ENCODE measurements at places on chromosomes 2 and 18.

DNA sequence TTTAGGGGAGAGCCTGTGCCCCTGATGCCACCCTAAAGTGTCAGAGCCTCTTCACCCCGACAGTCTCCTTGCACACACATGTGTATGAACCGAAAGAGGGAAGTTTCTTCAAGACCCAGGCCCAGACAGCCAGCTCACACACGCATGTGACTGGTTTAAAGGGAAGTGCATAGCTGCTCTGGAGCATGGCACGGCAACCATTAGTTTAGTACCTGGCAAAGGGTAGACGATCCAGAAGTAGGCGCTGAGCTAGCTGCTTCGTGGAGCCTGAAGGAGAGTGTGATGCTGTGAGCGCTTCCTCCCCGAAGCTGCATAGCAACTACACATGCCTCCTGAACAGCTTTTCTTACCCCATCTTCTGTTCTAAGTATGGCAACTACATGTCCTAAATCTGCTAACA lies 91.7 kb downstream of the ZCCHC2 start:
- no peak for DNase-seq

GRCh38 chr2:73859721-73860586 lies 31.2 kb downstream of the STAMBP start:
- no peak for DNase-seq

GRCh38 chr2:193556766-193557470 lies 1362.2 kb upstream of the TMEFF2 start:
- DNase-seq = no peak

GRCh38 chr2:237051861-237052260 lies 33.8 kb upstream of the COPS8 start:
- DNase-seq = no peak

- no peak for DNase-seq
Measured at GRCh38 chr2:98346311-98347236, at the start of gene CNGA3. Gene CNGA3 (plus strand): TSS chr2:98346456. CDS start chr2:98369976, 23,520 bp downstream.

DNA sequence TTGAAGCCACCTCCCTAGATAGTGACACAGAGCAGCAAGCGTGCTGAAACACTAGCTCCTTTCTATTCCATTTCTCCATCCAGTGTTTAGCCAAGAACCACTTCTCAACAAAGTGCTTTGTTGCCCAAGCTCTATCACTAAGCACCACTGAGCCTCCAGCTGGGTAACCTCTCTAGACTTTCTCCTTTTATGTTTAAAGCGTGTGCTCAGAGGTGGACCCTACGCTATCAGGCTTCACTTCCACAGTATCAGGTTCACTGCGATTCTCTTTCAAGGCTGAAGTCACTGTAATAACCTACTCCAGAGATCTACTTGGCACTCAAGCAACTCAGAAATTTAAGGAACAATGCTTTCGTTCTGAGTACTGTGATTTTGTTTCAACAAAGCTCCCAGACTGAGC lies 197.9 kb downstream of the LNPK start:
- no peak for DNase-seq

DNA sequence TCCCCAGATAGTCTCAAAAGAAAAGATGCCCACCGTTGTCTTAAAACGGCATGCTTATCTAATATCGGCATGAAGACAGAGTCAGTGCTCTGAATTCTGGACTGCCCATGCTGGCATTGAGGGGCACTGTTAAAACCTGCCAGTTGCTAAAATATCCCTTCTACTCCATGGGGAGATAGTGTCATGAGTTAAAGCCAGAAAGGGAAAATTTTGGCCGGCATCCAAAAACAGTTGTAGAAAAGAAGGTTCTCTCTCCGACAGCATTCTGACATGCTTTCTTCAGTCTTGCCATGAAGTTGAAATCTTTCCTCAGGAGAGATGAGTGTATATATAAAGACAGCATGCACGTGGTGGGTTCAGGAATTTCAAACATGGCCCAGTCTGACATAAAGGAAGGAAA lies 401.3 kb upstream of the PIK3C3 start:
- no peak for DNase-seq

DNA sequence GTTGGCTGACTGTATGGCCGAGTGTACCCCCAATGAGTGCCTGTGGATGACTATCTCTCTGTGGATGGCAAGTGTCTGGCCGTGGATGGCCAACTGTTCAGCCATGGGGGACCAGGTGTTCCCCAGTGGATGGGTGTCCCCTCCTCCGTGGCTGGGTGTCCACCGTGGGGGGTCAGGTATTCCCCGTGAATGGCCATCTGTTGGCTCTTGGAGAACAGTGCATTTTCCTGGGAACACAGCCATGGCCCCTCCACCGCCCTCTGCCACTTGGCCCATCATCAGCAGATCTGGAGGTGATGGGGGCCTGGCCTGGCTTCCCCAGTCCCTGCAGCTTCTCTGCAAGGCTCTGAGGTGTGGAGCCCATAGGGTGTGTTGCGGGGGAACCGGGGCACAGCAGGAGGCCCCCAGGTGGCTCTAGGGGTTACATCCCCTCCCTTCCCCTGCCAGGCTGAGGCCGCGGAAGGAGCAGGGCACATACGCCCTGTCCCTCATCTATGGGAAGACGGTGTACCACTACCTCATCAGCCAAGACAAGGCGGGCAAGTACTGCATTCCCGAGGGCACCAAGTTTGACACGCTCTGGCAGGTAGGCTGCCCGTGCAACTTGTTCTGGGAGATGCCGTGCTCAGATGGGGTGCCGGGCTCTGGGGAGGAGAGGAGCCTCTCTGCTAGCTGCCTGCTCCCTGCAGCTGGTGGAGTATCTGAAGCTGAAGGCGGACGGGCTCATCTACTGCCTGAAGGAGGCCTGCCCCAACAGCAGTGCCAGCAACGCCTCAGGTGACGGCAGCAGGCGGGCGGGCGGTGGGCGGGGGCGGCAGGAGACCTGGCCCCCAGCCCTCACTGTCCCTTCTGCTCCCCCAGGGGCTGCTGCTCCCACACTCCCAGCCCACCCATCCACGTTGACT lies 19.3 kb downstream of the ZAP70 start:
- no peak for DNase-seq

DNA sequence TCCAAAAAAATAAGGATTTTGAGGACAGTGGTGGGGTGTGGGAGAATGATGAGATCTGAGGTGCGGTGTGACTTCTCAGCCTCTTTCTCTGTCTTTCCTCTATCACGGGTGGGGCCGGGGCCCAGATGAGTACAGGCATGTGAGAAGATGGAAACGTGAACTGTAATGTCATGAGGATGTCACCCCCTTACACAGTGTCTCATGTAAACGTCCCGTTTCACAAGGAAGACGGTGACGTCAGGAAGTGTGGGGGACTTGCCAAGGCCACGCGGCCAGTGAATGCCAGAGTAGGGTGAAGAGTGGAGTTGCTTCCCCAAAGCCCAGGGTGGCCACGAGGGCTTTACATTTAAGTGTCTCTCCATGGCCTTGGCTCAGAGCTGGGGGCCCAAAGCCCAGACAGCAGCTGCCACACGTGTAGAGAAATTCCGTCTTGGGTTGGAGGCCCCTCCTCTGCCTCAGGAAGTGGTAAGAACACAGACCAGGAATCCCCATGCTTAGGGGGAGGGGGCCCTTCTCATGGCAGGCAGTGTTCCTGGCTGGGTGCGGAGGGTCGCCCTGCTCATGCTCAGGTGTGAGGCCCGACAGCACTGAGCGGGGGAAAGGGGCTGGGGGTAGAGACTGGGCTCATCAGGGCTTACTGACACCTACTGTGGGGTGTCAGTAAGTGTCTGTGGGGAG lies 80.9 kb upstream of the SMAD7 start:
- no peak for DNase-seq

- no peak for DNase-seq
Measured at GRCh38 chr2:27214941-27215340, 2.2 kb upstream of the CAD start.

DNA sequence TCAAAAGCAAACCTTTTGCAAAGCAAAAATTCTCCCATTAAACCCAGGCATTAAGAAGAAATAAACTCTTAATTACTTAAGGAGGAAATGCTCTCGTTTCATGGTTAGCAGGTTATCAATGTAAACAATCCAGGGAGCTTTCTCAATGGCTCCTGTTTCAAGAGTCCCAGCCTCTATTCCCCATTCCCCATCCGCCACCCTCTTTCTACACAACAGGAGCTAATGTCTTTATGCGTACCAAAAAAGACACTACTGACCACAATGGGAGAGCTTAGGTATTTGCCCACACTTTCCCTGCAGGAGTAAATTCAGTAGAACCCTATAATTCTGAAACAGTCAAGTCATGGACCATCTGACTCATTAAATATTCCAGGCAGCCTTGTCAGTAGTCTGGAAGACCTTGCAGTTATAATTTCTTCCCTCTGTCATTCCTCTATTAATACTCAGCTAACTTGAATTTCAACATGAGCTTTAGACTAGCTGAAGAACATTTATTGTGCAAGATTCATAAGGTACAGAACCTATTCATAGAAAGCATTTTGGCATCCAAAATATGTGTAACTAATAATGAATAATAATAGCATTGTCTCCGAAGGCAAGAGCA lies 48.6 kb downstream of the SLC8A1 start:
- no peak for DNase-seq

- DNase-seq = no peak
Measured at GRCh38 chr2:11830708-11831301, 84.4 kb downstream of the LPIN1 start.

DNA sequence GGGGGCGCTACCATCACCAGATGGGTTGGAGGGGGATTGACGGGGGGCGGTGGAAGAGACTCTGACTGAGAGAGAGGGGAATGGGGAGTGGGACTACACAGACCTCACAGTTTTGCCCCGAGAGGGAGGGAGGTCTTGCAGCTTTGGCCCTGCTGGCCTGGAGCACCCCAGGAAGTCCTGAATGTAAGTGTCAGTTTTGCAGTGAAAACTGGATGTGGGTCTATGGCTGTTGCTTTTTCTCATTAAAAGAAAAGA lies 2.4 kb downstream of the TCF7L1 start:
- DNase-seq = no peak

DNA sequence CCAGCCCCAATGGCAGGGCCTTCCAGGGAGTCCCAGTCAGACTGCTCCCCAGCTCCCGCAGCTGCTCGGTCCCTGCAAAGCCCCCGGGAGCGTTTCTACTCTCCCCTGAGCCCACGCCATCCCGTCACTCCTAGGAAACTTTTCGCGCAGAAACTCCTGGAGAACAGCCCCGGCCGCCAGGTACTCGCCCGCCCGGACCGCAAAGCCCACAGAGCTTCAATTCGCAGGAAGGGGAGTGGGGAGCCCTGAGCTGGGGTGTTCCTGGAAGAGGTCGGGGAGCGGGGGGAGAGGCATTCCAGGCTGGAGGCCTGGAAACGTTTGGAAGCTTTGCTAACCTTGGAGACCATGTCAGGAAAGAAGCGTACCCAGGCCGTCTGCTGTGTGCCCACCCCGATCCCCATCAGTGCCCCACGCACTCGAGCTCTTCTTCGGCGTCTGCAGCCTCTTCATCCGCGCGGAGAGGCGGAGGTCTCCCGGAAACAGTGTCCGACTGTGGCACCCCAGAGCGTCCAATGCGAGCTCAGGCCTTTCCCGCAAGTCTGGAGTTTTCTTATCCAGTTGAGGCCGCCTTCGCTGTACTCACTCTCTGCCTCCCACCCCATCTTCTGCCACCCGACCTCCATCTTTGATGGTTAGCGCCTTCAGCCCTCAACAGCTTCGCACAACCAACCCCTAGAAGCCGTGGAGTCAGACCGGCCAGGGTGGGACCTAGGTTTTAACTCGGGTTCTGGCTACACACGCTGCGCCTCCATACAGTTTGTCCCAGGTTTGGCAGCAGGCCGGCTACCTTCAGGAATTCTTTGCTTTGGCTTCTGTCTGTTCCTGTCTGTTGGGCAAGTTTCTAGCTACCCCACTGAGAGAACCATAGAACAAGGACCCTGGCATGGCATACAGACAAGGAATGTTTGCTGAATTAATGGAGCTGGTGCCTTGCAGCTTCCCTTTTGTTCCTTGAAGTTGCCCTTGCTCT lies 3.7 kb downstream of the PCGF1 start:
- DNase-seq = no peak

- no peak for DNase-seq
Measured at GRCh38 chr2:37020887-37021796, 54.8 kb upstream of the STRN start.

- DNase-seq = no peak
Measured at GRCh38 chr2:68566362-68566761, 77.0 kb upstream of the PROKR1 start.

GRCh38 chr2:206389164-206389563 lies 54.2 kb upstream of the ADAM23 start:
- no peak for DNase-seq

DNA sequence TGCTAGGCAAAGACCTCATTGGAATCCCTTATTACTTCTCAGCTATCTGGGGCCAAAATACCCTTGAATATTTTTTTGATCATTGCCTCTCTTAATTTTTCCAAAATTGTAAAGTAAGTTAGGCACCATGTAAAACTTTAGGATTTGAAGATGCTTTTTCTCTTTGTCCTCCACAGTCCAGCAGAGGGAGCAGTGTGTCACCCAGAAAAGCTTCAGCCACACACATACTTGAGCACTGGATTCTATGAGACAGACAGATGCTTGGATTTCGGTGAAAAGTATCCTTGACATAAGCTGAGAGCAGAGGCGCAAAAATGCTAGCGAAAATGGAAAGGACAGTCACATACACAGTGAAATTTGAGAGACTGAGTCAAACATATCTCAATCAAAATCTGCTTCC lies 74.7 kb upstream of the KCNJ3 start:
- DNase-seq = peak; percentile 1

- DNase-seq = no peak
Measured at GRCh38 chr18:59729781-59730180, 32.6 kb upstream of the CCBE1 start.

DNA sequence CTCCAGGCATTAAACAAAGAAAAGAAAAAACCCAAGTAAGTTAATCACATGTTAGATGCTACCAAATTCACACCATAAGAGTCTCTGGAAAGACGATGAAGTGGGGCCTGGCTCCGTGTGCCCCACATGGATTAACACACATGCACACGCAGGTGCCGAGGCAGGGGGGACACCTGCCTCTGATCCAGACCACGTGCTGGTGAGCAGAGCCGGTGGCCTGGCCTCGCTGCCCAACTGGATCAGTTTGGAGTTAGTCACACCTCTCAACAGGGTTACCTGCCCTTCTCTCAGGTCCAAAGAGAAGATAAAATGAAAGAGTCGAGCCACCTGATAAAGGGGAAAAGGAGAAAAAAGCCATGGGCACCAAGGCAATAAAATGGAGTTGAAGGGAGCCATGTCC lies 40.5 kb downstream of the MRPL35 start:
- DNase-seq = no peak

- no peak for DNase-seq
Measured at GRCh38 chr2:20957788-20958525, 85.9 kb downstream of the APOB start.

DNA sequence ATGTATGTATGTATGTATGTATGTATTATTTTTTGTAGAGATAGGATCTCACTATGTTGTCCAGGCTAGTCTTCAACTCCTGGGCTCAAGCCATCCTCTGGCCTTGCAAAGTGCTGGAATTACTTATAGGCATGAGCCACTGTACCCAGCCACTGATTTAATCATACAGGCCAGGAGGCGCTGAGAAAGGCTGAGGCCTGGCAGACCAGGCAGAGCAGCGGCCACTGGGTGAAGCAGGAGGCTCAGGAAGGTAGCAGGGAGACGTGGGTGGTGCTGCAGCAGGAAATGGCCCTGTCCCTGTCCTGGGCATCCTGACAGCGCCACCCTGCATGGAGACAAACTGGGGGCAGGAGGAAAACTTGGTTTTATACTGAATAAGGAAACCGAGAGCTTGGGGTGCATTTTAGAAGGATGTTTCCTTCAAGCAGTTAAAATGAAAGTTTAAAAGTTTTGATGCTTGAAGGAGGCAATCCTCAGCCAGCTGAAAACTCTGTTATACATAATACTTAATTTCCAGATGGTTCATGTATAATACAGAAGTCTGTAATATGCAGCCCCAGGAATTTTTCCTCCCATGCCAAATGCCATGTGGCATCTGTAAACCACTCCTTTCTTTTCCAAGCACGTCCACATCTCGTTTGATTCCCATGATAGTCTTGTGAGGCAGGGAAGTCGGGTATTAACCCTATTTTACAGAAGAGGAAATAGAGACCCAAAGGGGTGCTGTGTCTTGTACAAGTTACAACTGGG lies 182.4 kb downstream of the CELF4 start:
- no peak for DNase-seq

Data from GM12864 (cell line).